ENCODE measurements at places on chromosomes 12 and 14.

DNA sequence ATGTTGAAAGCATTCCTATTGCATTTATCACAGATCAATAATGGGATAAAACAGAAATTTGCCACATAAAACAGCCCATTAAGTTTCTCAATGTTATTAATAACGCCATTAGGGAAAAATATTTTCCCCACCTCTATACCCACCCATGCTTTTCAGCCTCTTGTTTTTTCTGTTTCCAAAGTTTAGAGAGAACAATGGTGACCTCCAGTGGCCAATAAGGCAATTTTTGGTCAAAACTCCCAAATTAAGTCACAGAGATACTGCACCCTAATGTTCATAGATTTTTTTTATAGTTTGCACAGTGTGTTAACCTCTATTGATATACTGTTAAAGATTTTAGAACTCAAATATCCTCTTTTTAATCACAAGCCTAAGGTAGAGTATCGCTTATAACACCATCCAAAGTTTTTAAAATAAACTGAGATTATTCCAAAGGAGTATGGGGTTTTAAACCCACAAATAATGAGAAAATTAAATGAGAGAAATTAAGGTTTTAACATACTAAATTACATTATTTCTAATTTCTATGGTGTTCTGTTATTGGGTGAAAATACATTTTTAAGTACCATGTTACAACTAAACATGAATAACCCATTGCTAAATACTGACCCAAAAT, 184.7 kb upstream of the DCN start:
- no peak for DNase-seq

DNA sequence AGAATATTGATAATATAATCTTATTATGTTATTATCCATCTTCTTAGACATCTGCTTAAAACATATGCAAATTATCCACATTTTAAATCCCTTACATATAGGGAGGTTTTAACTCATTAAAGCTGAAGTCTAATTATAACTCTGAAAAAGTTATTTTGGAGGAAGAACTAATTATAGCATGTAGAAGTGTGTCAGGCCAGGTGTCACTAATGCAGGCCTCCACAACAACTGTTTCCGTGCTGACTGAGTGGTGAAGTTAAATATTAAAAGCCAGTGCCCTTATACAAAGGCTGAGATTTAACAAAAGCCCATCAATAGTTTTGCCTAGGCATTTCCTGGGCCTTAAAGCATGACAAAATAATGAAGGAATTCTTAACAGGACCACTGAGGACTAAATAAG, 157.4 kb downstream of the LRRK2 start:
- no peak for DNase-seq

- DNase-seq, result no peak
Measured at GRCh38 chr14:76941544-76941943, 87.0 kb downstream of the IRF2BPL start.

GRCh38 chr12:63816031-63816430, 28.5 kb upstream of the SRGAP1 start:
- no peak for DNase-seq

- no peak for DNase-seq
Measured at GRCh38 chr12:117825827-117826226, 143.0 kb downstream of the KSR2 start.

GRCh38 chr12:58026897-58027891, 85.8 kb downstream of the ATP23 start:
- no peak for DNase-seq

All from activated CD8-positive, alpha-beta memory T cell treated with anti-CD3 and anti-CD28 coated beads for 1 hour (primary cell).